ENCODE measurements at places on chromosomes 12 and 14.

- DNase-seq = peak; percentile 69
Measured at GRCh38 chr12:124456652-124457152, 110.7 kb downstream of the NCOR2 start.

- no peak for DNase-seq
Measured at GRCh38 chr12:80241576-80242273, 142.4 kb downstream of the OTOGL start.

GRCh38 chr12:94379479-94380113, 80.1 kb downstream of the CEP83 start:
- DNase-seq = no peak

GRCh38 chr12:8145754-8146441, 10.9 kb upstream of the ZNF705A start:
- DNase-seq = no peak

DNA sequence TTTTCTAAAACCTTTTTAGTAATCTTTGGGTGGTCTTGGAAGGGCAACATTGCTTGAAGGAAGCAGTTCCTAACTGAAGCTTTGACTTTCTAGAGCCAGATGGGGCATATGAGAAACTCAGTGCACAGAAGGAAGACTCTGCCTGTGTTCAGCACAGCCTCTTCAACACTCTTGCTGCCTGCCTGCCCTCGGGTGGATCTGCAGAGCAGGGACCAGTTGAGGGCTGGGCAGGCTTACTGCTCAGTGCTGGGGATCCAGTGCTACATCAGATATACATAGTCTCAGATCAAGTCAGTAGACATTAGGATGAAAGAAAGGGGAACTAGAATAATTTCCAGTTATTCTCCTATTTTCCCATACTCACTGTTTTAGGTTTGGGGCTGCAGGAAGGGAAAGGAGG, 29.5 kb upstream of the TMX1 start:
- DNase-seq = no peak

GRCh38 chr12:14187966-14188365, 177.5 kb upstream of the ATF7IP start:
- no peak for DNase-seq

- peak; percentile 79 for DNase-seq
Measured at GRCh38 chr12:106914796-106915634, 40.7 kb upstream of the TMEM263 start.

GRCh38 chr14:55107766-55108554, 21.1 kb upstream of the LGALS3 start:
- DNase-seq = peak; percentile 60

GRCh38 chr14:103329401-103330347, 4.4 kb upstream of the EIF5 start:
- DNase-seq = no peak

GRCh38 chr14:54048736-54049135, 92.1 kb upstream of the BMP4 start:
- no peak for DNase-seq

- DNase-seq = peak; percentile 1
Measured at GRCh38 chr14:46344327-46344937, 307.1 kb downstream of the RPL10L start.

- no peak for DNase-seq
Measured at GRCh38 chr12:131220331-131220685, 266.6 kb downstream of the ADGRD1 start.

- DNase-seq = no peak
Measured at GRCh38 chr14:28744126-28744525, 22.5 kb upstream of the FOXG1 start.

GRCh38 chr12:45707241-45707857, 22.2 kb upstream of the ARID2 start:
- DNase-seq = no peak

- no peak for DNase-seq
Measured at GRCh38 chr12:124463341-124463921, 104.0 kb downstream of the NCOR2 start.

GRCh38 chr14:60175255-60175902, 10.2 kb upstream of the DHRS7 start:
- DNase-seq = no peak

DNA sequence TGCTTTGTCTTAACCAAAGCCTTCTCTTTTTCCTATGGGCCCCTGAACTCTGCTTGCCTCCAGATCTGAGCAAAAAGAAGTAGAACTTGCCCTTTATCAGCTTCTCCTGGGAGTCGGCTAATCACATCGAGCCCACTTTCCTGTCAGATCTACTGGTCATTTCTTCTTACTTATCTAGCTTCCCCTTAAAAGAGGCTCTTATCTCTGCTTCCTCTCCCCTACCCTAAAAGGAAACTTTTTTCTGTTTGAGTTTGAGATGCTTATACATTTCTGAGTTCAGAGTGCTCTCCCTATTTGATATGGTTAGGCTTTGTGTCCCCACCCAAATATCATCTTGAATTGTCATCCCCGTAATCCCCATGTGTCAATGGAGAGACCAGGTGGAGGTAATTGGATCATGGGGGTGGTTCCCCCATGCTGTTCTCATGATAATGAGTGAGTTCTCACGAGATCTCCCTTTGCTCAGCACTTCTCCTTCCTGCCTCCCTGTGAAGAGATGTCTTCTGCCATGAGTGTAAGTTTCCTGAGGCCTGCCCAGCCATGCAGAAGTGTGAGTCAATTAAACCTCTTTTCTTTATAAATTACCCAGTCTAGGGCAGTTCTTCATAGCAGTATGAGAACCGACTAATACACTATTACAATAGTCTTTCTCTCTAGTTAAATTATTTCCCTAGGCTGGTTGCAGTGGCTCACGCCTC, 114.7 kb upstream of the AMN1 start:
- DNase-seq = no peak

GRCh38 chr14:71521238-71522135, 410.7 kb upstream of the RGS6 start:
- DNase-seq = no peak

- DNase-seq = no peak
Measured at GRCh38 chr12:118959348-118959747, 22.0 kb upstream of the SRRM4 start.

DNA sequence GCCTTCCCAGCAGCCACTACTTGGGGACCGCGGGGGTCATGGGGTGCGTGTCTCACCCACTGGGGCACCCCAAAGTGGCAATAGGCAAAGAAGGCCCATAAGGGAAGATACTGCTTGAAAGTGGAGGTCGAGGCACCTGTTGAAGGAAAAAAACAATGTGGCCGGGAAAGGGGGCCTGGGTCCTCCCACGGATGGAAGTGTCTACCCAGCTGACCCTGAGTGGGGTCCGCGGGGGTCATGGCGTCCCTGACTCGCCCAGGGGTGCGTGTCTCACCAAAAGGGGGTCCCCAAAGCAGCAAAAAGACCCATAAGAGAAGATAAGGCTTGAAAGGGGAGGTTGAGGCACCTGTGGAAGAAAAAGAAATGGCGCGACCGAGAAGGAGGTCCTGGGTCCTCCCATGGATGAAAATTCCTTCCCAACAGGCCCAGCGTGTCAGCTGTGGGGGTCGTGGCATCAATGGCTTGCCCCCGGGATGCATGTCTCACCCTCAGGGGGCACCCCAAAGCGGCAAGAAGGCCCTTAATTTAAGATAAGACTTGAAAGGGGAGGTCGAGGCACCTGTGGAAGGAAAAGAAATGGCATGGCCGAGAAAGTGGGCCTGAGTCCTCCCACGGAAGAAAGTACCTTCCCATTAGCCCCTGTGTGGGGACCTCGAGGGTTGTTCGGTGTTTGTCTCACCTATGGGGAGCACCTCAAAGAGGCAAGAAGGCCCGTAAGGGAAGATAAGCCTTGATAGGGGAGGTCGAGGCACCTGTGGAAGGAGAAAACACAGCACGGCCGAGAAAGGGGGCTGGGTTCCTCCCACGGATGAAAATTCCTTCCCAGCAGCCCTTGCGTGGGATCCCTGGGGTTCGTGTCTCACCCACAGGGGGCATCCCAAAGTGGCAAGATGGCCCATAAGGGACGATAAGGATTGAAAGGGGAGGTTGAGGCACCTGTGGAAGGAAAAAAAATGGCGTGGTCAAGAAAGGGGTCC, 266.0 kb downstream of the ALG10 start:
- DNase-seq = no peak

- no peak for DNase-seq
Measured at GRCh38 chr14:105153331-105153731, 15.2 kb downstream of the JAG2 start.

- no peak for DNase-seq
Measured at GRCh38 chr12:129665414-129665813, 238.4 kb downstream of the TMEM132D start.

DNA sequence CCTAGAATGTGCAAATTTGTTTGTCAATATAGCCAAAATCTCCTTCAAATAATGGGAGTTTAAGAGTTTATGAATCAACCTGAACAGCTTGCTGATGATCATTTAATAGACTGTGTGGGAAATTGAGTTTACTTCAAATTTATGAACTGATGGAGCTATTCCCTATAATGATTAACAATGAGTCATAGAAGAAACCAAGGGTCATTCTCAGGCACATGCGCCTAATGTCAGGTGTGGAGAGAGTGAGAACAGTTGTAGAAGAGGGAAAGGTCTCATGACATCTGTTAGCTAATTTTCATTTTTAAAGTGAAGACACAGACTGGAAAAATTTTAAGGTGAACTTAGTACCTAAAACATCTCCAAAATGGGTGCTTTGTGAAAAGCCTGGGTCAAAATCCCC, 191.8 kb downstream of the BMP4 start:
- DNase-seq = no peak

DNA sequence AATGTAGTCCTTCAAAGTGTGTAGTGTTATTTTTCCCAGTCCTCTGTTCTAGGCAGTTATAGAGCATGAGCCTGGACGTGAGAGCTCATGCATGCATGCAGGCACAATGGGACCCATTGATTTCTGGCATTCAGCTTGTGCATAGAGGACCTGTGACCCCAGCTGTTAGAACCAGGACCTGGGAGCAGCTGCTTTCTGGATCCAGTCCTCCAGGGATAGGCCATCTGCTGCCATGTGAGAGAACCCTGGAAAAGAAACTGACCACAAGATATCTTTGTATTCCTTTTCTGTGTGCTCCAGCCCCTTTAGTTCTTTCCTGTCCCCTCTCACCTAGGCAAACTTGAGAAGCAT, 76.9 kb downstream of the SUSD6 start:
- no peak for DNase-seq

GRCh38 chr14:100142073-100143040, 17.1 kb downstream of the DEGS2 start:
- DNase-seq = no peak

DNA sequence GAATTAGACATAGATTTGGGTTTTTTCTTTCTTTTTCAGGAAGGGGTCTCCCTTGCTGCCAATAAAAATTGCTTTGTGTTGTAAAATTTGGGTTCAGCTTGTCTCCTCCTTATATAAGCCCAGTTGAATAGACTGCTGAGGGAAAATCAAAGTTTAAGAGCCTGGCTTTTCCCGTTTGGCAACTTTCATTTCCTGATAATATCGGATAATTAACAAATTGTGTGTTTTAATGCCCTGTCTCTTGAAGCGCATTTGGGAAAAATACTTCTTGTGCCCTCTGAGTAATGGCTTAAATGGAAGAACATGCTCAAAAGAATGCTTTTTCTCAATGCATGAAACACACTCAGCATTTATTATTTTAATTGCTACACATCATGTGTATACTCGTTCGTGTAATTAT, 198.0 kb upstream of the DCN start:
- DNase-seq = no peak

DNA sequence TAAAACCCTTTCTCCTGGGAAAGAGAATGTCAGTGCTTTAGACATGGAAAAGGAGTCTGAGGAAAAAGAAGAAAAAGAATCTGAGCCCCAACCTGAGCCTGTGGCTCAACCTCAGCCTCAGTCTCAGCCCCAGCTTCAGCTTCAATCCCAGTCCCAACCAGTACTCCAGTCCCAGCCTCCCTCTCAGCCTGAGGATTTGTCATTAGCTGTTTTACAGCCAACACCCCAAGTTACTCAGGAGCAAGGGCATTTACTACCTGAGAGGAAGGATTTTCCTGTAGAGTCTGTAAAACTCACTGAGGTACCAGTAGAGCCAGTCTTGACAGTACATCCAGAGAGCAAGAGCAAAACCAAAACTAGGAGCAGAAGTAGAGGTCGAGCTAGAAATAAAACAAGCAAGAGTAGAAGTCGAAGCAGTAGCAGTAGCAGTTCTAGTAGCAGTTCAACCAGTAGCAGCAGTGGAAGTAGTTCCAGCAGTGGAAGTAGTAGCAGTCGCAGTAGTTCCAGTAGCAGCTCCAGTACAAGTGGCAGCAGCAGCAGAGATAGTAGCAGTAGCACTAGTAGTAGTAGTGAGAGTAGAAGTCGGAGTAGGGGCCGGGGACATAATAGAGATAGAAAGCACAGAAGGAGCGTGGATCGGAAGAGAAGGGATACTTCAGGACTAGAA, 6.1 kb downstream of the PNN start:
- no peak for DNase-seq

- DNase-seq = peak; percentile 36
Measured at GRCh38 chr12:122835750-122836026, 431 bp downstream of the HIP1R start.

- no peak for DNase-seq
Measured at GRCh38 chr12:108773798-108774788, 42.8 kb upstream of the CORO1C start.

DNA sequence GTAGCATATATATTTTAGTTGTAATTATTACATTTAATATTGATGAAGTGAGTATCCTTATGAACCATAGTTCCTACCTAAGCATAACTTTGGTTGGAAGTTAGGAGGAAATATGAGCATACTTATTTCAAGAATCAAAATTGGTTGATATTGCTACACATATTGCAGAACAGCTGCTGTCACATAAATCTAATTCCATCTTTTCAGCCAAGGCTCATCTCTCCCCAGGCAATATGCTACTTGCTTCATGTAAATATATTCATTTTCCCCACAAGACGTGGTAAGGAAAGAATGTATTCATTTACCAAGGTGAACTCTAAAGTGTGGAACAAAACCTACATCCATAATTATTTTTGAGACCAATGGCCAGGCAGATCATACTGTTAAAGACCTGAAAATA, 62.5 kb upstream of the HIF1A start:
- DNase-seq = no peak

DNA sequence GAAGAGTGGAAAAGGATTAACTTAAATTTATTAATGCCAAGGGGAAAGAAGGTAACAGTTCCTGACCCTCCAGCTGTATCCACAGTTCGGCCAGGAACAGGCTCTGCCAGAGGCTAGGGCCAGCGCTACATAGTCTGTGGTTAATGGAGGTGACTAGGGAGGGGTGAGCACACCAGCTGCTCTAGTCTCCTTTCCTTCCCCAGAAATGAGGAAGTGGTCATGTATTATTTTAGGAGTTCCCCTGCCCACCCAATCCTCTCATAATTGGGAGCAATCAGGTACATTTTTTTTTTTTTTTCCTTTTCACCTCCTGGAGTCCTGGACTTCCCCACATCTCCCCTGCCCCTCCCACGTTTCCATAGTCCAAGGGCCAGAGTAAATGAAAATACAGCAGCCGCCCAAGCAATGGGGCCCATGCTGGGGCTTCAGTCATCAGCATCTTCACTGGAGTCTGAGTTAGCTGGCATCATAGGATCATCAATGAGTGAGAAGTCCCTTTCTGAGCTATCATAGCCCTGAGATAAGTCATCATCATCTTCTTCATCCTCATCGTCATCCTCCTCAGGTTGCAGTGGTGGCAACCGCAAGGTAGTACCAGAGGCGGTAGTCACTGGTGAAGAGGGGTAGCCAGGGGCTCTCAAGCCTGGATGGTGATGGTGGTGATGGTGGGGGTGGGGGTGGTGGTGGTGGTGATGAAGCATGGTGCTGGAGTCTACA, 1.5 kb upstream of the SUPT16H start:
- peak; percentile 21 for DNase-seq
